ENCODE measurements at places on chromosomes 1 and 21.
A peak's percentile ranks its signal among the peaks of the same experiment; 100 is the strongest.

- DNase-seq: no peak
Observed at GRCh38 chr21:46213620-46214286, 14.8 kb downstream of the LSS start.

GRCh38 chr21:39612233-39613040 is at the start of gene B3GALT5:
Gene B3GALT5 (plus strand): TSS chr21:39612940. CDS start chr21:39660560, 47,620 bp downstream.
- DNase-seq: peak; percentile 80

GRCh38 chr1:92599184-92599583 is 112.5 kb upstream of the GFI1 start:
- DNase-seq: peak; percentile 28

DNA sequence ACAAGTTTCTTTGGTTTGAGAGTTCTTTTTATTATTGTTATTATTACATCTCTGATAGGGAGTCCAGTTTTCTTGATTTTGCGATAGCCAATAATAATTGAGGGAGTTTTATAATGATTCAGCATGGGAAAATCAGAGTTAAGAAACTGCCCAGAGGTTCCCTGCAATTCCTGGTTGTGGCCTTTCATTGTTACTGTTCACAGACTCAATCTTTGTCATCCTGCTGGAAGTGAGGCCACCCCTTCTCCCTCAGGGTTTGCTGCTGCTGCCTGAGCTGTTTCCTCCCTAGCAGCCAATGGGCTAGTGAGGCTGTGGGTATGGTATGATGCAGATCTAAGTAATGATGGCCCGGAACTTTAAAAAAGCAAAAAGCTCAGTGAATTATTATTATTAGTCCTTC is 50.2 kb upstream of the TACSTD2 start:
- no peak for DNase-seq

- no peak for DNase-seq
Observed at GRCh38 chr1:23174426-23175110, 5.9 kb upstream of the LUZP1 start.

GRCh38 chr1:112304126-112304525 is 91.9 kb upstream of the CTTNBP2NL start:
- DNase-seq: no peak

- DNase-seq: peak; percentile 12
Observed at GRCh38 chr1:240682166-240682858, 70.4 kb upstream of the GREM2 start.

- no peak for DNase-seq
Observed at GRCh38 chr1:206575894-206576737, 36.1 kb downstream of the EIF2D start.

DNA sequence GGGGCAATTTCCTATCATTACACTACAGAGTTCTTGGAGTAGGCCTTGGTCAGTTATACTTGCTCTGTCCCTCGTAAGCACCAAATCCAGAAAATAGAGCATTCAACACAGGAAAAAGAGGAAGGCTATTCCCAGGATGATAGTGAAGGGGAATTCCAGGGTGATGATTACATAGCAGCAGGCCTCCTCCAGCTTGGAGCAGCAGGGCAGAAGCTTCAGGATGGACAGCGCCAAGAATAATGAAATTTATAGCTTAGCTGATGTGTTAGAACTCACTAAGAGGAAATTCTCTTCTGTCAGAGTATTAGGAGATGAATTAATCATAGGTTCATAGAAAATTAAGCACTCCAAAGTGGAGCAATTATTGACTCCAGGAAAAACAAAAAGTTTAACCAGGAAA is 10.8 kb upstream of the SMAP2 start:
- peak; percentile 21 for DNase-seq

DNA sequence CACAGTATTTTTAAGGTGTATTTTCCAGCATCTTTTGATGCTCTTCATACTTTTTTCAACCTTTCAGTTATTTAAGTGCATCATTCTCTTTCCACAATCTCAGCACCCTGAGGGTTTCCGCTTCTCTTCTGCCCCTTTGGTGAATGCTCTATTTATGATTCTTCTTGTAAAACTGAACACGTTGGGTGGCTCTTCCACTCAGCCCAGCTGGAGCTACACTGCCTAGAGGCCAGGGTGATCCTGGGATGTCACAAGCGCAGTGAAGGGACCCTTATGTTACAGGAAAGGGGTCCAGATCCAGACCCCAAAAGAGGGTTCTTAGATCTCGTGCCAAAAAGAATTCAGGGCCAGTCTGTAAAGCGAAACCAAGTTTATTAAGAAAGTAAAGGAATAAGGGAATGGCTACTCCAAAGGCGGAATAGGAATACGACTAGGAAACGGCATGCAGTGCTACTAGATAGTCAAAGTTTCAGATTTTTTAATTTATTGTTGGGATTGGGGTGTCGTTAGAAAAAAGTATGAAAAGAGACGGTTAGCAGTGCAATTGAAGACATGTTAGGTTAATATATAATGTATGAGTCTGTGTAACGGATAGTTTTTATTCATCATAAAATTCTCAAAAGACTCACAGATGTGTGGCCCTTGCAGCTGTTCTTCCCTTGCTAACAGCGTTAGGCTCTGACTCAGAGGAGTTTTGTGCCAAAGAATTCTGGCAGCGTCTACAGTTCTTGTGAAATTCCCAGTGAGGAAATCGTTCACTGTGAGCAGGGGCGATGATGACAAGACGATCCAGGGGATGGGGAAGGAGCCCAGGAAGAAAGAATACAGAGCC is 14.4 kb upstream of the ERVH48-1 start:
- peak; percentile 95 for DNase-seq

GRCh38 chr1:39105061-39105840 is 79.1 kb downstream of the NDUFS5 start:
- DNase-seq: peak; percentile 90

DNA sequence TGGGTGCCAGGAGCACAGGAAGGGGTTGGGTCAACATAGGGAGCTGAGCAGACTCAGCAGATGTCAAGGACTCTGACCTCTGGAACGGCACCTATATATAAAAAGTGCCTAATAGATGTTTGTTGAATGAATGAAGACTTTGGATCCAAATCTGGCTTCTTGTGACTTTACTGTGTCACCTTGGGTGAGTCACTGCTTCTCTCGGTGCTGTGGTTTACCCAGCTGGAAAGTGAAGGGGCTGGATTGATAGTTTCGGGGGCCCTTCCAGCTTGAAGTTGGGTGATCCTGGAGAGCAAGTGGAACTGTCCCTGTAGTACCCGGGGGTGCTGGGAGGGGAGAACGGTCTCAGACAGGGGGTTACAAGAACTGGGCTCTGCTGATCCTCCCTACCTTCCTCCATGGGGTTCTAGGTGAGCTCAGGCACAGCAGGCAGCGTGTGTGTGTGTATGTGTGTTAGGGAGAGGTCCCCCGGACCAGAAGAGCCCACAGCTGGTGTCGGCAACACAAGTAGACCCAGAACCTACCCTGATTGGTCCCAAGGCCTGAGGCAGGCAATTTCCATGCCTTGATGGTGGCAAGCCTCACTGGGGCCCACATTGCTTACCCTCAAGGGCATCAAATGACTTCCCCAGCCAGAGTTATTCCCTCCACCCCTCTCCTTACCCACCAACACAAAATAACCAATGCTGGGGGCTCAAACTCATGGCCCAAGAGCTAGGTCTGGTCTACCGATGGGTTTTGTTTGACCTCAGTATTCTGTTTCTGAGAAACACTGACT is 5.5 kb upstream of the PADI1 start:
- DNase-seq: no peak

GRCh38 chr1:72186733-72187307 is 95.5 kb downstream of the NEGR1 start:
- DNase-seq: peak; percentile 32

- peak; percentile 35 for DNase-seq
Observed at GRCh38 chr21:43578677-43579303, 80.5 kb downstream of the HSF2BP start.

GRCh38 chr1:203713125-203713524 is 51.9 kb upstream of the LAX1 start:
- DNase-seq: no peak

DNA sequence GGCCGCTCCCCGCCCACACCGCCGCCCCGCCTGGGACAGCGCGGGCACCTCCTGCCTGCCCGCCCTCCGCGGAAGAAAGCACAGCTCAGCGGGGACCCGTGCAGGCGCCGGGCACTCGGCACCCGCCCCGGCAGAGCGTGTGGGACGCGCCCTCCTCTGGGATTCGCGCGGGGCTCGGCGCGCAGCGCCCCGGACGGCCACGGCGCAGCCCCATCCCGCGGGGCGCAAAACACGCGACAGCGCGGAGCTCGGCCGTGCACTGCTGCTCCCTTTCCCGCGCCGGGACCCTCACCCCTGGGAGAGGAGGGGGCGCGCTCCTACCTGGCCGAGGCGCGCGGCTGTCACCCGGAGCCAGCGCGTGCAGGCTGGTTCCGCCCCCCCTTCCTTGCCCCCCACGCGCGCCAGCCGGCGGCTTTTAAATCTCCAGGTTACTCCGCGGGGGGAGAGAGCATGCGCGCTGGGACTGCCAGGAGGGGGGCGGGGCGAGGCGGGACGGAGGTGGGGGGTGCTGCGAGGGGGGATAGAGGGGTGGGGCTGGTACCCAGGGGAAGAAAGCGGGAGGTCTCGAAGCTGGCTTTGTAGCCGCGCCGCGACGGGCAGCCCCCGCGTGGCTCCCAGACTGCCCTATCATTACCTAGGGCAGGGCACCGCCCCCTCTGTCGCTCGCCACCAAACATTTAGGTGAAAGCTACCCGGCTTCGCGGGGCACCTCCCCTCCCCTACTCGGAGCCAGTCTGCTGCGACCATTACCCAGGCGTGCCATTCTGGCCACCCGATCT is at the start of gene SLC45A3:
TSS of gene SLC45A3 (minus strand) at position 437 of the 779 bp plus-strand sequence. CDS start 15,853 bp downstream, outside the sequence.
- peak; percentile 59 for DNase-seq

GRCh38 chr1:203507759-203508158 is 13.8 kb downstream of the OPTC start:
- DNase-seq: no peak

DNA sequence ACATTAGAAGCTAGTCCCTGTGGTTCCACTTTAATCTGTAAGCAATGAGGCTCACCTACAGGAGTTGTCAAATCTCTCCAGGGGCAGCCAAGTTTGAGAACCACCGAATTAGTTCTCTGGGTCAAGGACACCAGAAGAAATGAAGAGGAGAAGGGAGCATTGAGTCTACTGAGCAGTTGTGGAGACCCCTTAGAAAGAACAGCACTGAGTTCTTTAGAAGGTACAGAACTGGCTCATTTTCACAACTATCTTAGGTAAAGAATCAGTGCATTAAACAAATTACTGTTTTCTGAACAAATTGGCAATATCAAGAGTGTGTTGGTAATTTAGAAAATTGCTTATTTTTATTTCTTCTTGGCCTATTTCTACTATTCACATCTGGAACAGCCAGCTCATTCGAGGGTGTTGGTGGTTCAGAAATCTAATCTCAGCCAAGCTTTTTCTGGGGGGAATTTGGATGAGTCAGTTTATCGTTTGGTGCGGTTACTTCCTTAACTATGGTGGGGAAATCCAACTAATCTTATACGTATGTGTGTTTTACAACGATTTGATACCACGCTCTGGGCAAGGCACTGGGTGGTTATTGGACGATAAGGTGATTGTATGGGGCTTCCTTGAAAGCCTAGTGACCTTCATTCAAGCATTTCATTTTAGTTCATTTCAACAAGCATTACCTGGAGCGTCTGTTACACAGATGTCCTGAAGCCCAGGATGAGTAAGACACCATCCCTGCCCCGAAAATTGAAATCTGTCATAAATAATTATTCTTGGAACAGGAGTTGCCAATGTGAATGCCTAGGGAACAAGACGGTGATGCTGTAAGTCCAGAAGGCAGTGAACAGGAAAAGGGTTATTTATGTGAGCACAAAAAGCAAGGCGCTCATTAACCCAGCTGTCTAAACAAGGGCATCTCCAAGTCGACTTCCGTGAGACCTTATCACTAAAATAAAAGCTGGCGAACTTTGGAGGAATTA is 52.0 kb upstream of the TMPRSS2 start:
- DNase-seq: no peak

DNA sequence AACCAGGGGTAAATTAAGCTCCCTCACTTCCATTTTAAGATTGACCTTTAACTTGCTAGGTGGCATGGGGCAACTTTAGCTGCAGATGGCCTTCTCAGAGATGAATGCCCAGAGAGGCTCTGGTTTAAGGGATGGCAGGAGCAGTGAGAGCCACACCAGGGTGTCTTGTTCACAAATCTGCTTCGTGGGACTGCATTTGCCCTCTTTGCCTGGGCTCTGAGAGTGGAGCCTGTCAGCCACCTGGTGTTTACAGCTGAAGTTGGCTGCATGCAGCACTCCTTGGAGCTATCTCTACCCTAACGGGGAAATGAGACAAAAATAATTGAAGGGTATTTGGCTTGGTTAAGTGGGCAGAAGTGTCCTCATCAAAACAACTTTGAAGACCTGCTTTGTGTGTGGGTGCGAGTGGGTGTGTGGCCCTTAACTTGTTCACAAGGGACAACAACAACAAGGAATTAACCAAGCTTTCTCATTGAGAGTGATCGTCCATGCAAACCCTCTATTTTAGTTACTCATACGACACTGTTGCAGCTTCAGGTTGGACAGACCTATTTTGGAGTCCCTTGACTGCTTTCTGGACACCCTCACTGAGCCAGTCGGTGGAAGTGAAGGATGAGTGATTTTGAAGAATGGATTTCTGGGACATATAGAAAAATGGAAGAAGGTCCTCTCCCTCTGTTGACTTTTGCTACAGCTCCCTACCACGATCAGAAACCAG is 29.8 kb downstream of the PGM1 start:
- DNase-seq: no peak

GRCh38 chr1:72432645-72433267 is 150.4 kb upstream of the NEGR1 start:
- DNase-seq: no peak

Measured in astrocyte of the hippocampus (primary cell).